ENCODE measurements at places on chromosomes 6 and 20.
A peak's percentile ranks its signal among the peaks of the same experiment; 100 is the strongest.

GRCh38 chr6:116047173-116047933 is 13.3 kb downstream of the FRK start:
- no peak for ATAC-seq

GRCh38 chr20:41030531-41031242 is 2.1 kb downstream of the TOP1 start:
- no peak for ATAC-seq

- no peak for ATAC-seq
Measured at GRCh38 chr6:4491501-4492260, 284.5 kb upstream of the CDYL start.

DNA sequence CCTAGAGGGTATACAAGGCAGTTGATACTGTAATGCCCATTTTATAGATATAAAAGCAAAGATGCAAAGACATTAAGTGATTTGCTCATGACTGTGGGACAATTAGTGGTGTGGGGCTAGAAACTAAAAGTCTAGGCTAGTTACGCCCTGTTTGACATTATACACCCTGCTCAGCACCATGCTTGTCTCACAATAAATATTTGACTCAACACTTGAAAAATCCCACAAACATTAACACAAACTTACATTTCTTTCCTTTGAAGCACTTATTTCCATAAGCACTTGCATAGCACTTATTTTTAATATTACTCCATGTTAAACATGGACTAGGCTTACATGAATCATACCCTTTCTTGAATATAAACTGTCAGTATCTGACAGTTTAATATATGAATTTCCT is 36.5 kb upstream of the SNRPB2 start:
- no peak for ATAC-seq

- ATAC-seq: no peak
Measured at GRCh38 chr20:23881371-23881770, 1.8 kb upstream of the CST5 start.

DNA sequence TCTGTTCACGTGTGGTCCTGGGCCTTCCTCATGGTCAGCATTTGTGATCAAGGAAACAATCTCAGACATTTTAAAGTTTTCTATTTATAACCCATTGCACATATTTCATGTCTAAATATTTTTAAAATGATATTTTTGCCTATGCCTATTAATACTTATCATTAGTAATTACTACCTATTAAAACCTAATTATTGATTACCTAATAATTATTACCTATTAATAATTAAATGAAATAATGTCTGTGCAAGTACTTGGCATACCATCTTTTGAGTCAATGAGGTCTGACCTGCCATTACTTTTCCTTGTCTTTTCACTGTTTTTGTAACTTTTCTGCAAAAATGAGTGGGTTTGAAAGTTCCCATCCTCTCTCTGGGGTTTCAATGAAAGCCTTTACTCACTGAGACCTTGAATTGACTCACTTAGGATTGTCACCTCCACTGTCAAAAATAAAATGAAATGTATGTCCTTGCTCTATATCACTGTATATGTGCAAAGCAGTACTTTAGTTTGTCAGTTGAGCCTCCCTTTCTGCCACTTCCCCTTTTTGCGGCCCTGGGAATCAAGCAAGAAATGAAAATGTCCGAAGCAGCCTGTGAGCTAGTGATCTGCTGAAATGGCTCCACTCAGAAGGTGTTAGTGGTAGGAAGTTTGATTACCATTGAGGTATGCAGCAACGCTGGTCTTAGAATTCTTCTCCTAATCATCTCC is 87.8 kb downstream of the L3MBTL3 start:
- no peak for ATAC-seq

- ATAC-seq: no peak
Measured at GRCh38 chr20:56995635-56996075, 270.8 kb downstream of the BMP7 start.

- ATAC-seq: no peak
Measured at GRCh38 chr20:51828762-51829161, 26.4 kb upstream of the SALL4 start.

DNA sequence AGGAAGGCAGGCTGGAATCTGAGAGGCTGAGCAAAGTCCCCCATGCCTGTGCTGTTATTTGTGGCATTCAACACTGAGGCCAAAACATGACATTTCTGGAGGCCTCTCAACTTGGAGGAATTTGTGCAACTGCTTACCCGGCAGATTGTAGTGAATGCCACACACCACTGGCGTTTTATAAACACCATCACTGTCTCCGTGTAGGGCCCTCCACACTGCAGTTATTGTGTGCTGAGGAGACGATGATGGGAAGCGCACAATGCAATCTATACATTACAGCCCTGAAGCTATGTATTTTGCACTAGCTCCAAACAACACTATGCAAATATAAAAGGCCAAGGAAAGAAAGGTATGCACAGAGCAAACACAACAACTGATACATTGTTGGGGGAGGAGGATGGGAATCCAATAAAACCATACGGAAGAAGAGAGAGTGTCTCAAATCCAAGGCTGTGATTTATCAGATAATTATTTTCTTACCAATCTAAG is 106.5 kb downstream of the SMLR1 start:
- ATAC-seq: no peak

GRCh38 chr20:38692436-38693411 is 31.6 kb upstream of the SLC32A1 start:
- no peak for ATAC-seq

- ATAC-seq: no peak
Measured at GRCh38 chr6:159493898-159494585, 199.0 kb downstream of the SOD2 start.

GRCh38 chr6:169085466-169085865 is 168.2 kb downstream of the THBS2 start:
- no peak for ATAC-seq

GRCh38 chr6:131683479-131683878 is 17.7 kb downstream of the OR2A4 start:
- ATAC-seq: peak; percentile 43

GRCh38 chr20:49687595-49688567 is 25.8 kb downstream of the B4GALT5 start:
- peak; percentile 37 for ATAC-seq

DNA sequence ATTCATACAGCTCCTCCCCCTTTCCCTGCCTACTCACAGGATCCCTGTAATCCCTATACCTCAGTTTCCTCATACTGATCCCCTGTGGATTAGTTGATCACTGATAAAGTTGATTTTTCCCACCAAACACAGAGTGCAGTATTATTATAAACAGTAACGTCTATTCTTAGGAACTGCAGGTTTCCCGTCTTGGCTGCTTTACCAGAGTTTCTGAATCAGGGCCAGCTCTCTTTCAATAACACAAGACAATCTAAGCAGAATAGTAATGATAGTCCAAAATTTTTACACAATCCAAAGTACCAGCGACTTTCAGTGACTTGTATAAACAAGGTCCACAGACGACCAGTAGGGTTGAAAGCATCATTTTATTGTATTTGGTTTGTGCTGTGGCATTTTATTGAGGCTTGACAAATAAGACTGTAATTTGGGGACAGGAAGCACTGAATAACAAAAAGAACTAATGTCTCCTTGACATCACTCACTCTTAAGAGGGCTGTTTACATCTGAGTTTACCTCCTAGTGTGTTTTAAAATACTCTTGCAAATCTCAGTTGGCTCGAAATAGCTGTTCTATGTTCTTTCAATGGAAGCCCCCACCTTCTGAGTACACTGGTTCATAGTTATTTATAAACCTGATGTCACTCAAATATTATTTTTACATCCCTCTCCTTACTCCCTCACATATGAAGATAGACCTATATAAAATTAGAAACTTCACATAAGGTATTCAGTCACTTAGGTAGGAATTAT is 6.1 kb upstream of the JARID2 start:
- ATAC-seq: no peak

GRCh38 chr20:2252419-2252997 is 43.3 kb upstream of the TGM3 start:
- no peak for ATAC-seq

DNA sequence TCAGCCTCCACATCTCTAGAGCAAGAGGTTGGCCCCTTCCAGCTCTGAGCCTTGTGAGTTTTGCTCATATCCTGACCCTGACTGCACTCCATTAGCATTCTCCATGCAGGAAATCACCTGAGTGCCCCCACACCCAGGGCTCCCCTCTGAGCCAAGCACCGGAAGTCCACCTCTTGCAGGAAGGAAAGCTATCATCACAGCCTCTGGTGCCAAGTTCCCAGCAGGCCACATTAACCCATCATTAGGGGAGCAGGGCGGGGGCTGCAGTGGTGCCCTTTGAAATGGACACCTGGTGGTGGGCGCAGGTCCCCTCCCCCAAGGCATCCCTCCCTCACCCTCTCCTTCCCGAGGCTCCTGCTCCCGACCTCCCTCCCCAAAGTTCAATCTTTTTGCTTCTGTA is 16.1 kb downstream of the GRM4 start:
- ATAC-seq: no peak

DNA sequence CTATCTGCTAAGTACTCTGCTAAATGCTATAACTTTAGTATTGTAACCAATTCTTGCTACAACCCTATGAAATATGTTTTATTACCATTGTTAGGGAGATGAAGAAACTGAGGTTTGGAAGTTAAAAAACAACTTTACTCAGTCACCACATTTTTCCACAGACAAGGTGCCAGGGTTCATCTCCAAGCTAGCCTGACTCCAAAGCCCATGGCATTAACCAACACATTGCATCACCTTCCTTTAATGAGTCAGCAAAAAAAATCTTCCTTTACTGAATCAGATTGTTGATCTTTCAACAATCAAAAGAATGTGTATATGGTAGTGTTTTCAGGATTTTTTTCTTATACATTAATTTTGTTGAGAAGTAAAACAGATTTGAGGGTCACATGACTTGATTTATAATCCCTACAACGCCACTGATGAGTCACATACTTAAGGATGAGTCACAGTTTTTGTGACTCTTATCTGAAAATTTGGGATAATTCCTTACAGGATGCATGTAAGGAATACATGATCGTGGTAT is 41.5 kb downstream of the MAN1A1 start:
- ATAC-seq: no peak

- no peak for ATAC-seq
Measured at GRCh38 chr6:9126878-9127560, 691.7 kb upstream of the SLC35B3 start.

DNA sequence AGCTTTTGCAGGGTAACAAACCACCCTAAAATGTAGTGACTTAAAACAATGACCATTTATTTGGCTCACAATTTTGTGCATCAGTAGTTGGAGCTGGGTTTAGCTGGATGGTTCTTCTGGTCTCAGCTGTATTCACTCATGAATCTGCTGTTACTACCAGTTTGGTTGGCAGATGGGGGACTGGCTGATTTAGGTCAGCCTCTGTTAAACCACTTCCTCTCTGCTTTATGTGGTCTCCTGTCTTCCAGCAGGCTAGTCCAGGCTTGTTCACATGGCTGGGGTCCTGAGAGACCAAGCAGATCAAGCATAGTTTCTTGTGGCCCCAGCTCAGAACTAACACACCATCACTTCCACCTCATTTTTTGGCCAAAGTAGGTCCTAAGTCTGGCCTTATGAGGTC is 67.2 kb upstream of the LAMP5 start:
- ATAC-seq: no peak

DNA sequence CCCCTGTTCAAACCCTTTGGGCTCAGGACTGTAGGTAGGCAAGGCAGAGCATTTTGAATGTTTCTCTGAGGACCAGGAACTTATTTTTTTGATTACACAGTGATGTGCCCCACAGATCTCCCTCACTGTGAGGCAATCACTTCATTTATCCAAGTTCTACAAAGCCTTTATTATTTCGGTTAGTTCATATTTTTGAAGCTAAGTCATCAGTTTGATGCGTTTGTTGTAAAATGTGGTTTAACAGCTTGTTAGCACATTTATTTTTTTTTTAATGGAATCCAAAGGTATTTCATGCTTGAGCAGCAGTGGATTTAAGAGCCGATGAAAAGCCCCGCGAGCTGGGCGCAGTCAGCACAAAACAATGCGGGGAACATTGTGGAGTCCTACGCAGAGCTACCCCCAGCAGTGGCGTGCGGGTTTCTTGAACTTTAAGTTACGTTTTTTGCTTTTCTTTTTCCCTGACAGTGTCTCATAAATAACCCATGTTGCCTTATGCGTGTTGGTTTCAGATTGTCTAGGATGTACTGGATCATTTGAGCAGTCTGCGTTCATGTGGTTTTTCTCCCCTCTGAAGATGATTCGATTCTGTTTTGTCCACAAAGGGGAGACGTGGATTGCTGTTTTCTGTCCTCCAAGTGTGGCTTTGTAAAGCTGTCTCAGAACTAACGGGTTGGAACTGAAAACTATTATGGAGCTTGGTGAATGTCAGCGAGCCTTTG is 233.6 kb upstream of the BMP2 start:
- no peak for ATAC-seq

DNA sequence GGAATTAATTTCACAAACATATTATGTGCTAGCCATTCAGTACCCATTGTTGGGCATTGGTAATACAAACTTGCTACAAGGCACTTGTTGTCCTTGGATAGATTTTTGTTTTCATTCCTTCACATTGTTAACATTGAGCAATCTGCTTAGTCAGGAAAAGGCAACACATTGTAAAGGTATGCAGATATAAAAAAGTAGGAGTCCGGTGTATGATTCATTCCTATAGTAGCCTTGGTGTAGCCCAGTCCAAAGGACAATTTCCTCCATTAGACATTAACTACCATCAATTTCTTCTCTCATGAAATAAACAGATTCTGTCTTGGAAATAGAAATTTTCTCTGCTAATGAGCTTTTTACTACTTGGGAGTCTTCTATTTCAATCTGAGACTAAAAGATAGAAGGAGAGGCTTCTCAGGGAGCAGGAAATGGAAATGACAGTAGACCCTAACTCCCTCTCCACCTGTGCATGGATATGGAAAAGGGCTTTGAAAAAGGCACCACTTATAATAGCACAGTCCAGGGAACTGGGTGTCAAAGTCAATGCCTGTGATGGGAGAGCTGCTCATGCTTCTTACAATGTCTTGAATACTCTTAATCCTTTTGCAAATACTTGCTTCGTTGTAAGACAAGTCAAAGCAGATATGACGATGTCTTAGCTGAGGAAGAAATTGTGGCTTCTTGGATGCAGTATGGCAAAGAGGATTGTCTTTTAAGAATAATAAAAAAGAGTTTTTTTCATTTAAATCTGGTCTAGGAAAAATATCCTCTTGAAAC is 369.4 kb upstream of the CITED2 start:
- ATAC-seq: no peak

DNA sequence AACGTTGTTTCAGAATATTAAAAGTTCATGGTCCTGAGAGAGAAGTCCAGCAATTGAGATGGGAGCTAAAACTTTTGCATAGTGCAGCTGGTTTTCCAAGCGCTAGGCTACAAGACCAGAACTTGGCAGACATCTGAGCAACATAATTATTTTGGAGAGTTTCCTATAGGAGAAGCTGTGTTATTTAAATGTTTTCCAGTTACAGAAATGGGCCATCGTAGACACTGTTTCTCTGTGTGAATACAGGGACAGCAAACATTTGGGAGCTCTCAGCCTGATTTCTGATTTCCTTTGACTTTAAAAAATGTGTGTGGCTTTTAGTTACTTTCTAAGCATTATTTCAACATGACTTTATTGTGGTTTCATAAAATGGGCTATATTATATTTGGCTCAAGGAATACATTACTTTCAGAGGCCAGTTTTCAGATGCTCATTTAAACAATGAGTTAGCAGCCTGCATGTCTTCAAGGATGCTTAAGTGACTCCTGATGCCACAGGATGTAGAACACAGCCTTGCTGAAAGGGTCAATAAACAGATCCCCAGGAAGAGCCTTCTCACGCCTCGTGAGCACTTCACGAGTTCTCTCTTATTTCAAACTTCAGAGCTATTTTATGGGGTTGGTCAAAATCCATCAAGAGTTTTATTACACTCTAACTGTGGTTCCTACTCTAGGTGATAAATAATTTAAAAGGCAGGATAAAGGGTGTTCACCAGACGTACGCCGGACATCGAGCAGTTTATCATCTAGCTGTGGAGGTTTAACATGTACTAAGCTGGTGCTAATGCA is 193.8 kb downstream of the SMOC2 start:
- no peak for ATAC-seq

Data from activated T-helper 17 cell treated with anti-CD3 and anti-CD28 coated beads, Interleukin-2, amount 50 U/mL, for 72 hours (primary cell).